COLO829 (cell line): ENCODE measurements at places on chromosomes 4 and X.
A peak's percentile ranks its signal among the peaks of the same experiment; 100 is the strongest.

DNA sequence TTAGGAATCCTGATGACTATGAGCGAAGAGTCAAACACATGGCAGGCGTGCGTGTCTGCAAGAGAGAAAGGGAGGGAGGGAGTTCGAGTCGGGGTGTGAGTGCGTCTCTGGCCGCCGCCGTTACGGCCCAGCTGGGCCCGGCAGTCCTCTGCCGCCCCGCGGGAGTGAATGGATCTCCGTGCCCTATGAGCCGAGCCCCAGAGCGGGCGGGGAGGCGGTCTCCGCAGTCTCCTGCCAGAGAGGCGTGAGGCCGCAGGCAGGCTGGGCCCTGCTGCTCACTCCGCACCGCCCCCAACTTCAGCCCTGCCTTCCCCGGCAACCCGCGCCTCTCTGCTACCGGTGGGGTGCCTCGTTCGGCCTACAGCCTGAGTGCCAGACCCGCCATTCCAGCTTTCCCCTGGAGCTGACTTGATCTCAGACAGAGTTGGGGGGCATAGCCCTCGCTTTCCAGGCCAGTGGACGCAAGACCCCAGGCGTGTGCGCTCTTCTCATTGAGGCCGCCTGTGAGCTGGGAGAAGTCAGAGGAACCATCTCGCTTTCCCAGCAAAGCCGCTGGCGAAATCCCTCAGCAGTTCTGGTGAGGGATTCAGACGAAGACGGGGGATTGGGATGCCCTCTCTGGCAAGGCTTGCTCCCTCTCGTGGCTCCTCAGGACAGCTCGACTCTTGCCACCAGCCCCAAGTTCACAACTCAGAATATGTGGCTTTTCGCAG lies 1.4 kb downstream of the SLC16A2 start:
- no peak for DNase-seq

- no peak for DNase-seq
Measured at GRCh38 chr4:152015597-152016302, 254.9 kb upstream of the GATB start.

DNA sequence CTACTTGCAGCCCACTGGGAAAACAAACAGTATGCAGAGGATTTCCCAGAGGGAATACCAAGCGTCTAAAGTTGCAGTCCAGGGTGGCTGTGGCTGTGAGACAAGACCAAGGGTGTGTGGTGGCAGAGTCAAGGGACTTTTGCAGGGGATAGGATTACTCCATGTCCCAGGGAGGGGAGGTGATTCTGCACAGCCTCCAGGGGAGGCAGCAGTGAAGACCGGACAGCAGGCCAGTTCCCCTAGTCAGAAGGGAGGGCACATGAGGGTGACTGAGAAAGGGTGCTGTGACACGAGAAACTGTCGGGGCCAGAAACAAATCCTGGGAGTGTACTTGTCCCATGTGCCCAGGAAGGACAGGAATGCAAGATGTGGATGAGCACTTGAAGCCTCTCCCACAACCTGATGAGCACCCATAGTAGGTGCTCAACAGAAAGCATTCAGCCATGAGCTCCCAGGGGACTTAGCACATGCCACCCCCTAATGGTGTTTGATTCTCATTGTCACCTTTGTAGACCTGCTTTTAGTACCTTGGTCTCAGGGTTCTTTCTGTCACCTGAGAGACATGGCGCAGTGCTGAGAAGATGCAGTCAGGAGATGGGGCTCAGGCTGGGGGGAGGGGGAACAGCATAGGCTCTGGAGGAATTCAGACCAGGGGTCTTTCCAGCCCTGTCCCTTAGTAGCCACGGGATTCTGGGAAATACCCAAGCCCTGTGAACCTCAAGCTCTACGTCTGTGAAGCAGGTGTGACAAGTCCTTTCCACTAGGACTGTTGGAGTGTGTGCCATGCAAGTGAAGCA lies 18.1 kb upstream of the HSFX3 start:
- no peak for DNase-seq

- DNase-seq, result no peak
Measured at GRCh38 chrX:85052205-85052604, 48.5 kb downstream of the APOOL start.

- no peak for DNase-seq
Measured at GRCh38 chr4:124432500-124432899, 280.0 kb downstream of the ANKRD50 start.

DNA sequence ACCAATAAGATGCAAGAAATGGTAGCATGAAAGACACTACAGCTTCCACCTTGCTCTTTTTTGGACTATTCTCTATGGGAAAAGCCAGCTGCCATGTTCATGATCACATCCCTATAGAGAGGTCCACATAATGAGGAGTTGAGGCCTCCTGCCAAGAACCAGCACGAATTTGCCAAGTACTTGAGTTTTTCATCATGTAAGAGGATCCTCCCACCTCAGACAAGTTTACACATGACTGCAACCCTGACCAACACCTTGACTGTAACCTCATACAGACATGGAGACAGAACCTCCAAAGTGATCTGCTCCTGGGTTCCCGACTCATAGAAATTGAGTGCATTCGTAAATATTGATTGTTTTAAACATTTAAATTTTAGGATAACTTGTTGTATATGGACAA lies 135.2 kb upstream of the TSPAN5 start:
- no peak for DNase-seq

DNA sequence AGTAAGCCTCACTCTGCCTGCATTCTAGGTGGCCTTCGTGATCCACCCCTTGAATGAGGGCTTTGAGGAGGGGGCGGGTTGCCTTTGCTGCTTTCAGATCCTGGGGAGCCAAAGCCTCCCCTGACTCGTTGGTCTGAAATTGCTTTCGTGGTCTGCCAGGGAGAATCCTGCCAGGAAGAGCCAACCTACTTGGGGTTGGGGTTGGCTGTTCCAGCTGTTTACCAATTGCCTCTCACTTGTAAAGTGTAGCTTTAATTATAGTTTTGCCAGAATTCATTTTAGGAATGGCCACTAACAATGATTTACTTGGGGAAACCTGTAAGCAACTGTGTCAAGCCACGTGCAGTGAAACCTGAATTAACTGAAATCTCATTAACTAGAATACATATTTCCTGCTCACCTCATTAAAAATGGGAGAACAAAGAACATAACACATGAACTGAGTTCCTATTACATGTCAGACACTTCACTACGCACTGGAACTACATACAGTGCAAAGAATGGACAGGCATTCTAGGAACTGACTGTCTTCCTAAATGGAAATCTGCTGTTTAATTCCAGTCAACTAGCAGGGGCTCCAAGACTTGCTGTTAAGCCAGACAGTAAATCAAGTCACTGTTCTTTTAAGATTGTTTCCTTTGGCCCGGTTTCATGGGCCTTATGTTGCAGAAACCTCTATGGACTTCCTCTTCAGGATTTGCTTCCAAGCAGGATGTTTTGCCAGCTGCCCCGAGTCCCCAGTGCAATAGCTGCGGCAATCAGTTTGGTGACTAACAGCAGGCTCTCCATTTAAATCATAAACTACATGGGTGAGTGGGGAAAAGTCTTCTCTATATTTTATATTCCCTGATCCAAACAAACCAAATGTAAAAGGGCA lies 16.4 kb upstream of the NKRF start:
- no peak for DNase-seq

DNA sequence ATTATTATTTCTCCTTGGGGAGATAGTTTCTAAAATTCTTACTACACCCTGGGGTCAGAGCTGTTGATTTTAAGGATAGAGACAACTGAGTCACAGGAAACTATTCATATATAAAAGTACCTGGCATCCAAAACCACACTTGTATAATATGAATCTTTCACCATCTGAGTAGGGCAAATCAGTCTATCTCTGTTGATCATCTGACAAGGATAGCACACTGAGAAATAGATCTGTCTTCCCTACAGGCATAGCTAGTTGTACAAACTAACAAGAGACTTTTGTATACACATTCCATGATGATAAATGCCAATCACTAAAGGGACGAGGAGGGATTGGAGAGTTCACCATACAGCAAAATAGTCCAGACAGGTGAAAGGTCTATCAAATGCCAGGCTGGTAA lies 30.0 kb downstream of the PKD2 start:
- DNase-seq, result no peak

DNA sequence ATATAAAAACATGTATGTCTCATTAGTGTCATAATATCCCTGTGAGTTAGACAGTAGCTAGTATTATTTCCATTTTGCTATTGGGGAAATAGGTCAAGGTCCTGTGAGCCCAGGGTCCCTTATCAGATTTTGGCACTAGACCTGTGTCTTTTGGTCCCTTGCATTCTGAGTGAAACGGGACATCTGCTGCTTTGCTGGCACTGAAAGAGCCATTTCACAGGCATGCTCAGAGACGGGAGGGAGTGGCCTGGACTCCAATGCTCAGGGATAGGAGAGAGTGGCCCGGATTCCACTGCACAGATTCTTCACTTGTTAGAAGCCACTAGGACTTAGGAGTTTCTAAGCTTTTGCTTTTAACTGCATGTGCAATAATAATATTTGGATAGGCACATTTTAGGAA lies 177.2 kb downstream of the TSPAN5 start:
- DNase-seq, result no peak

DNA sequence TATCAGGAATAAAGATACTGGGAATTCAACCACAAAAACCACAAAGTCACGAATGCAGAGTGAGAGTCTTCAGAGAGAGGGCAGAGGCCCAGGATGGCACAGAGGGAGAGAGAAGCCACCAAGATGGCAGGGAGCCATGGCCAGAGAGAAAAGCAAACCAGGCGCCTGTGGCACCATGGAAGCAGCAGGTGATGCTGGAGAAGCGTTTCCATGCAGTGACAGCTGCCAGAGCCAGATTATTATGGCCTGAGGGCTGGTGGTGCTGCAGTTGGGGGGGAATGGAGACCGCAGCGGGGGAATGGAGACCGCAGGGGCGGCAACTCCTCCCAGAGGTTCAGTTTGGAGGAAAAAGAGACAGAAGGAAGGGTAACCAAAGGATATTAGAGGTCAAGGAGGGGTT lies 5.8 kb downstream of the TAFAZZIN start:
- no peak for DNase-seq

DNA sequence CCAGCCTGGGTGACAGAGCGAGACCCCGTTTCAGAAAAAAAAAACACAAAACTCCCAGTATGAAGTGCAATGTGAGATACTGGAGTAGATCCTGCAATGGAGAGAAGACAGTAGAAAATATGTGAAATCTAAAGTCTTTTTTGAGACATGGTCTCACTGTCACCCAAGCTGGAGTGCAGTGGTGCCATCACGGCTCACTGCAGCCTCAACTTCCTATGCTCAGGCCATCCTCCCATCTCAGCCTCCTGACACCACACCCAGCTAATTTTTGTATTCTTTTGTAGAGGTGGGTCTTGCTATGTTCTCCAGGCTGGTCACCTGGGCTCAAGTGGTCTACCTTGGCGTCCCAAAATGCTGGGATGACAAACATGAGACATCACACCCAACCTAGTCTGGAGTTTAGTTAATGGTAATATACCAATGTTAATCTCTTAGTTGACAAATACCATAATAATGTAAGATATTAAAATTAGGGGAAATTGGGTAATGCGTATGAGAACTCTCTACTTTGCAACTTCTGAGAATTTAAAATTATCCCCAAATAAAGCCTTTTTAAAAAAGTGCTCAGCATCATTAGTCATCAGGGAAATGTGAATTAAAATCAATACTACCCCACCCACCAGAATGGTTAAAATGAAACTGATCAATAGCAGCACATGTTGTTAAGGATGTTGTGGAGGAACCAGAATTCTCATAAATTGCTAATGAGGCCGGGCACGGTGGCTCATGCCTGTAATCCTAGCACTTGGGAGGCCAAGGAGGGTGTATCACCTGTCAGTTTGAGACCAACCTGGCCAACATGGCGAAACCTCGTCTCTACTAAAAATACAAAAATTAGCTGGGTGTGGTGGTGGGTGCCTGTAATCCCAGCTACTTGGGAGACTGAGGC lies 15.0 kb downstream of the RBMX start:
- no peak for DNase-seq

- DNase-seq, result no peak
Measured at GRCh38 chr4:70671091-70671490, 4.8 kb upstream of the JCHAIN start.

DNA sequence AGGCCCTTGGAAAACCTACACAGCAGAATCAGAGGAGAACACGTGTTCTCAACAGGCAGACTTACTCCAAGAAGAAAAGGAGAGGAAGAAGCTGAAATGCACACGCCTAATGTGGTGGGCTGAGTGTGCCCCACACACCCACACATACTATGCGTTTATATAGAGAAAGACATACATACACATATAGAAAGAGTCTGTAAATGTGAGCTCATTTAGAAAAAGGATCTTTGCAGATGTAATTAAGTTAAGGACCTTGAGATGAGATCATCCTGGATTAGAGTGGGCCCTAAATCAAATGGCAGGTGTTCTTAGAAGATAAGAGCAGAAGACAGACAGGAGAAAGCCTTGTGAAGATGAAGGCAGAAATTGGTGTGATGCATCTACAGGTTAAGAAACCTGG lies 87.2 kb upstream of the KLF3 start:
- no peak for DNase-seq

GRCh38 chrX:40523852-40524251 lies 56.9 kb upstream of the ATP6AP2 start:
- DNase-seq, result no peak

DNA sequence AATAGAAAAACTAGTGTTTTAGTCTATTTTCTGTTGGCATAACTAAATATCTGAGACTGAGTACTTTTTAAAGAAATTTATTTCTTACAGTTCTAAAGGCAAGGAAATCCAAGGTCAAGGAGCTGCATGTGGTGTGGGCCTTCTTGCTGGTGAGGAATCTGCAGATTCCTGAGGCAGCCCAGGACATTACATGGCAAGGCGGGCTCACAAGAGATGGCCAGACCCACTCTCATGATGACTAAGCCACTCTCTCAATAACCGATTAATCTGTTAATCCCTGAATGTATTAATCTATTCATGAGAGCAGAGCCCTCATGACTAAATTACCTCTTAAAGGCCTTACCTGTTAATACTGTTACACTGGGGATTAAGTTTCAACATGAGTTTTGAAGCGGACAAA lies 340.8 kb downstream of the GRXCR1 start:
- DNase-seq, result no peak

DNA sequence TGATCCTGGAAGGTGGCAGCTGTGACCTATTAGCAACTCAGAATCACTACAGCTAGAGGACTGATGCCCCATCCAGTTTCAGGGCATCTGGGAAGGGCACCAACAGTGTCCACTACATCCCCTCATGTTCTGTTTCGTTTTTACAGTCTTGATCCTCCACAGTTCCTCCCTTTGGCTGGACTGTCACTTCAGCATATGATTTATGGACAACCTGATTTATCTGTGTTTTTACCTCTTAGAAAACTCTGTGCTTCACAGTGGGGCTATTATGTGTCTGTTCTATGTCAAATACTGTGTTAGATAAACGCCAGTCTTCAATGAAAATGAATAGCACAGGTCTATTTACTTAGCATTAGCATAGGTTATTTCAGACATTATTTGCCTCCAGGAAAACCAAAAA lies 63.1 kb upstream of the GRPR start:
- no peak for DNase-seq

DNA sequence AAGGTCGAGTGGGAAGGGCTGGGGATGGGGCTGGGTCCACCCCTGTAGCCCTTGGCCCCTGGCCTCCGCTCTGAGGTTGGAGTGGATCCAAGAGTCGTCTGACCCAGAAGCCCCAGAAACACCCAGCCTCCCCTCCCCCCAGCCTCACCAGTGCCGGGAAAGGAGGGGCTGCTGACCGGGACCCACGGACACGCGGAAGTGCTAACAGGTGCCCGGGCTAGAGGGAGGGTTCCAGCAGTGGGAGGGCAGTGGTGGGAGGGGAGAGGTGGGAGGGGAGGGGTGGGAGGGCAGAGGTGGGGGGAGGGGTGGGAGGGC lies 131.8 kb upstream of the NKX1-1 start:
- no peak for DNase-seq

- DNase-seq, result no peak
Measured at GRCh38 chrX:153766871-153767673, 3.0 kb downstream of the PLXNB3 start.

- peak; percentile 21 for DNase-seq
Measured at GRCh38 chr4:73068491-73069337, 802 bp downstream of the COX18 start.

- DNase-seq, result no peak
Measured at GRCh38 chr4:148452970-148453369, 10.8 kb upstream of the NR3C2 start.
